ENCODE measurements at places on chromosomes 3 and 15.

GRCh38 chr15:68303560-68304436, 26.3 kb downstream of the FEM1B start:
- no peak for DNase-seq

DNA sequence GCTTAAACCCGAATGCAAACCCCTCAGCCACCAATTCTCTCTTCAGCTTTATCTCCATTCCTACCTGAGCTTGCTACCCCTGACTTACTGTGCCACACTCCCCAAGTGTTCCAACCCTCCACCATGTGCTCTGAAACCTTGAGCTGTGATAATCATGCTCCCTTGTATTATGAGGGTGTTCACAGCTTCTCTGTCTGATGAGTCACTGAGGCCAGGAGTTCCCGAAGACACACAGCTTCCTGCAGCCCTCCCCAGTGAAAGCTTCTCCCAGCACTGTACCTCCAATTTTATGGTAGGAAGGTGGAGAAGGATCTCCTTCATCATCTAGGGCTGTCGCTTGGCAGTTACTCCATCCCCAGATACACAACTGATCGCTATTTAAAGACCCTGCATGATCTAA, 24.9 kb downstream of the STAC start:
- DNase-seq, result no peak

DNA sequence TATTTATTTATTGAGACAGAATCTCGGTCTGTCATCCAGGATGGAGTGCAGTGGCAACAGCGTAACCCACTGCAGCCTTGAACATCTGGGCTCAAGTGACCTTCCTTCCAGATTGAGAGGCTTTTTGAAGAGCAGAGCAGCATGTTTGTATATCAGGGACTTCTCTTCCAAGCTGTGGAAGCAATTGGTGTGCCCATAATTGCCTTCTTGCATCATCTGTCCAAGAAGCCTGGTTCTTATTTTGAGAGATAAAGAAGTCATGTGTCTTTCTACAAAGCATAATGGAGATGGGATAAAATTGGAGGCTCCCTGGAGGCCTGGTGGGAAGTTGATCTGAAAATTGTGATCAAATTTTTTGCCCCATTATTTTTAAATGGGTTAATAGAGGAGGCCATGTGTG, 183.8 kb upstream of the MCTP2 start:
- no peak for DNase-seq

DNA sequence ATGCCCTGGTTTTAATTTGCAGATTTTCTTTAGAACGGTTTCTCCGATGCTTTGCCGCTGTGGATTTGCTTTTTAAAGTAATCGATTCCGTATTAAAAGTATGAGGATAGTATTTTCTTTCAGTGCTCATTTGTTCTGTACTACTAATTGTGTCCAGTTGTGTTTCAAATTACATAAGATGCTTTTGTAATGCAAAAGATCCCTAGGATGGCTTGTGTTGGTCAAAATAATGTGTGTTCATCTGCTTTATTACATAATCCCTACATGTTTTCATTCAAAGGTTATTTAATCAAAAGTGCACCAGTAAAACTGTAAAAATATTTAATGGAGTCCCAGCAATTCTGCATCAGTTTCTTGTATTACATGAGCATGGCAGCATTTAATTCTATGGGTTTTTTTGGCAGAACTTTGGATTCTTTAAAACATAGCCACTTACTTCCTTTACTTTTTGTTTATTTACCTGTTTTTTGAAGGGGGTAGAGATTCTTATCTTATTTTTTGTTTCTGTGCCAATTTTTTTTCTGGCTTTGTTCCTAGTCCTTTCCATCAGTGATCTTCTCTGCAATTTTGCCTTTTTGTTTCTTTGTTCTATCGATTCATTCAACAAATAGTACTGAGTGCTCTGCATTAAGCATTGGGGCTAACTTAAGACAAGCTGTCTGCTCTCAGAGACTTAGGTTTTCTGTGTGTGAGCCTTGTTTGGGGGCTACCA, 352.8 kb downstream of the LRTM1 start:
- DNase-seq, result no peak

DNA sequence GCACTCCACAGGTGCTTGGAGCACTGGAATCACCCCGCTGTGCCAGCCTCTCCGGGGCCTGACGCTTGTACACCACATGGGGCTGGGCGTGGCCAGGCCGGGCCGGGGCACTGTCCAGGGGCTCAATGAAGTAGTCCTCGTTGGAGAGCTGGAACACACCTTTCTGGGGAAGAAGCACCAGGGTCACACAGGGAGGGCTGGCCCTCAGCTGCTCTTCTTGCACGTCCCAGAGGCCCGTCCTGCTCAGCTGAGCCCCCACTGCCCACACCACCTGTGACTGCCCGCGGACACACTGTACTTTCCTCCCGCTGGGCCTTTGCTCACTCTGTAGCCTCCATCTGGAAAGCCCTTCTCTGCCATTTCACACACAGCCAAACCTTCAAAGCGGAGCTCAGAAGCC, 13.3 kb downstream of the ADAMTS7 start:
- DNase-seq, result no peak

- no peak for DNase-seq
These were observed 165.8 kb upstream of the STAC start for GRCh38 chr3:36214460-36214859.

GRCh38 chr3:20401253-20401652, 215.2 kb upstream of the SGO1 start:
- no peak for DNase-seq

GRCh38 chr15:65189102-65189740, 4.1 kb upstream of the CLPX start:
- DNase-seq, result peak; percentile 87

DNA sequence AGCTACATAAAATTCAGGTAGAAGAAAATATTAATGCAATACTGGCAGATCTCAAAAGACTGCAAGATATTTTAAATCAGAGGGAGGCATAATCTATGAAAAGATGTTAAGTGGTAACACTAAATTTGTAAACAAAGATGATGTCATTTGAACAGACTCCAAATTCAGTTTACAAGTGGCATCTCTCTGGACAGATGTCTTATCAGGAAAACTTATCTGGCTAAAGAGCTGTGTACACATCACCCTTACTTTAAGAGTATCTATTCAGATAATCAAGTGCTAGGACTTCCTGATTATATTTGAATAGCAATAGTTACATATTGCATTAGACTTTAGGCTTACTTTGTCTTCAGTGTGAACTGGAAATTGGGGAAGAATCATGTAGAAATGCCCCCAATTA, 231.5 kb downstream of the WDR72 start:
- DNase-seq, result no peak

DNA sequence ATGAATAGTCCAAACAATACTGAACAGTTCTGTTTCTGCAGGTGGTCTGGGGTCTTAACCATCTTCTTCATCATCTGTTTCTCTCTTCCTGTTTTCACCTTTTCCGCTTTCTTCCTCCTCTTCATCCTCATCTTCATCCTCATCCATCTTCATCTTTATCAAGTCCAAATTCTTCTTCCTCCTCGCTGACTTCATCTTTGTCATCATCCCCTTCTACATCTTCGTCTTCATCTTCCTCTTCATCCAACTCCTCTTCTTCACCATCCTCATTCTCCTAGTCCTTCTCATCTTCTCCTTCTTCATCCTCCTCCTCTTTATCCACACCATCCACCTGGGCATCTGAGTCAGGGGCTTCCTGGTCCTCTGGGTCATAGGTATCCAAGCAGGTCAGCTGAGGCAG, 16.5 kb upstream of the CFAP161 start:
- no peak for DNase-seq

GRCh38 chr3:195210266-195210973, 60.5 kb downstream of the XXYLT1 start:
- DNase-seq, result no peak

DNA sequence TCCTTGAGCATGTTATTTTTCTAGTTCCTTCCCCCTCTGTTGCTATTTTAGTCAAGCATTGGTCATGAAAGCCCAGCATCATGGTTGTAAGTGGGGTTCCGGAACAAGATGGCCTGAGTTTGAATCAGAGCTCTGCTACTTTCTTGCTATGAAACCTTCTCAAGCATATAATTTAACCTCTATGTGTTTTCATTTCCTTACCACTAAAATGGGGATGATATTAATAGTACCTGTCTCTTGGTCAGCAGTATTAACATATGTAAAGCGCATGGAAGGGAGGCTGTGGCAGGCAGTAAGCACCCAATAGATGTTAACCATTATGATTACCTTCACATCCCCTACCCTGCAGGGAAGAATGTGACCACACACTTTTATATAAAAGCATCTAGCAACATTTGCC, 14.3 kb upstream of the SPRED1 start:
- no peak for DNase-seq

DNA sequence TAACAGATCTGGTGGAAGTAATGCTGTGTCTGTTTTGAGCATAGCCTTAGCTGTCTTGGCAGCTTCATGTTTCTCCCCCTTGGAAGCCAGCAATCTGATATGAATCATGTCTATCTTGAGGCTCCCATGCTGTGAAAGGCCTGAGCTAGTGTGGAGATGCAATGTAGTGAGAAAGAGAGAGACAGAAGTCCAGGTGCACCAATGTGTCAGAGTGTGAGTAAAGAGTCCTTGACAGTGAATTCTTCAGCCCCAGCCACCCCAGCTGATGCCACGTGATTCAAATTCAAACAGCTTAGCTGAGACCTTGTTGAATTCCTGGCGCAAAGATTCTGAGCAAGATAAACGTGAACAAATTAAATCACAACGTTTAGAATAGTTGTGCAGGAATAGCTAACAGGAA, 704.2 kb downstream of the EDEM1 start:
- DNase-seq, result no peak

GRCh38 chr15:33964665-33965040, 3.6 kb upstream of the CHRM5 start:
- no peak for DNase-seq

- no peak for DNase-seq
These were observed 71.6 kb downstream of the CHAC1 start for GRCh38 chr15:41024885-41025284.

DNA sequence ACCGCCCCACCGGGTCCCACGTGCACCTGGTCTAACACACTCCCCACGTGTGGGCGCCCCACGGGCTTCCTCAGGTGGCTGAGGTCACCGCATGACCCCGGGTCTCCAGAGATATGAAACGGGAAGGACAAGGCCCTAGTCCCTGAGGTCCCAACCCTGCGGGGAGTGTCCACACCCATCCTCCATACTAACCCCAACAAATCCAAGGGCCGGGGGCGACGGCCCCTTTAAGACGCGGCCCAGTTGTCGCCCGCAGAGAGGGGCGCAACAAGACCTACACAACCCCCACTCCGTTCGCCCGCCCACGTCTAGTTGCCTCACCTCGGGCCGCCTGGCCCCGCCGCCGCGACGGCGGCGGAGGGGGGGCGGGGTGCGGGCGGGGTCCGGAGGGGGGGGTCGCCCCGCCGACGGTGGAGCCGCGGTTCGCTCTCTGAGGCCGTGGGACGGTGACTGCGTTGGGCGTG, 396 bp downstream of the INO80 start:
- peak; percentile 75 for DNase-seq

DNA sequence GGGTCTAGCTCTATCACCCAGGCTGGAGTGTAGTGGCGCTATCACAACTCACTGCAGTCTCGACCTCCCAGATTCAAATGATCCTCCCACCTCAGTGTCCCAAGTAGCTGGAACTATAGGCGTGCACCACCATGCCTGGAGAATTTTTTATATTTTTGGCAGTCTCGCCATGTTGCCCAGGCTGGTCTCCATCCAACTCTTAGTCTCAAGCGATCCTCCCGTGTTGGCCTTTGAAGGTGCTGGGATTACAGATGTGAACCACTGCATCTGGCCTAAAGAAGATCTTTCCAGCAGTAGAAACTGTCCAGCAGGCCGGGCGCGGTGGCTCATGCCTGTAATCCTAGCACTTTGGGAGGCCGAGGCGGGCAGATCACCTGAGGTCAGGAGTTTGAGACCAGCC, 55.2 kb upstream of the NR2C2 start:
- DNase-seq, result no peak

DNA sequence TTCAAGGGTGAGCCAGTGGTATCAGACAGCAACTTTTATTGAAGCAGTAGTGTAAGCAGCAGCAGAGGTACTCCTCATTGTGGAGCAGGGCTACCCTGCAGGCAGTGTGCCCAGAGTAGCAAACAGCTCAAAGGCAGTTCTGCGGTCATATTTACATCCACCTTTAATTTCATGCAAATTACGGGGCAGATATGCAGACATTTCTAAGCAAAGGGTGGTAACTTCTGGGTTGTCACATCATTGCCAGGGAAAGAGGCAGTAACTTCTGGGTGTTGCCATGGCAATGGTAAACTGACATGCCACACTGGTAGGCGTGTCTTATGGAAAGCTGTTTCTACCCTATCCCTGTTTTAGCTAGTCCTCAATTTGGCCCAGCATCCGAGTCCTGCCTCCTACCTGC, 46.5 kb upstream of the CLDN18 start:
- DNase-seq, result no peak

DNA sequence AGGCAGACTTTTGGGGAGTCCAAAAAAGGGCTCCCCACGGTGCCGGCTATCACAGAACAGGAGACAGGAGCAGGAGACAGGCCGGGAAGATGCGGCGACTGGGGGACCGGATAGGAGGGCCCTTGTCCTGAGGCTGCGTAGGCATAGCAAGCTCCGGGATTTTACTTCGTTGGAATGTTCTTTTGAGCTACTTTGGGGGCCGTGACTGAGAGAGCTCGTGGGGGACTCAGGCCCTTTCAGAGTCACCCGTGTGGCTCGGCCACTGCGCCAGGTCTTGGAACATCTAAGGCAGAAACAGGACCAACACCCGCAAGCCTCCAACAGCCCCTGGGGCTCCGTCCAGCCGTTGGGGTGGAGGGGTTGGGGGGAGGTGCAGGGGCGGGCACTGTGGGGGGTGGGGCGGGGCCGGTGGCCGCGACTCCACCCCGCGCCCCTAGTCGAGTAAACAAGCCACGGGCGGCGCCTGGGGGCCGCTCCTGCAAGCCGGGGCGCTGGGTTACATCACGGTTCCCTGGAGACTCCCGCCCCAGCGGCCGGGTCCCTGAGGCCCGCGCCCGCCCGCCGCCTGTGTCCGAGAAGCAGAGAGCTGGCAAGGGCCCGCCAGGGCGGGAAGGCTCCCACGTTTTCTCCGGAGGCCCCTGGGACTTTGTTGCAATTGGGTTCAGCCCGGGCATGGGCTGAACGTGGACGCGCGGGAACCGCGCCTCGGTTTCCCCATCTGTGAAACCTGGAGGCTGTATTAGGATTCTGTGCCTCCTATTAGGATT, 23.3 kb upstream of the C15orf39 start:
- no peak for DNase-seq

DNA sequence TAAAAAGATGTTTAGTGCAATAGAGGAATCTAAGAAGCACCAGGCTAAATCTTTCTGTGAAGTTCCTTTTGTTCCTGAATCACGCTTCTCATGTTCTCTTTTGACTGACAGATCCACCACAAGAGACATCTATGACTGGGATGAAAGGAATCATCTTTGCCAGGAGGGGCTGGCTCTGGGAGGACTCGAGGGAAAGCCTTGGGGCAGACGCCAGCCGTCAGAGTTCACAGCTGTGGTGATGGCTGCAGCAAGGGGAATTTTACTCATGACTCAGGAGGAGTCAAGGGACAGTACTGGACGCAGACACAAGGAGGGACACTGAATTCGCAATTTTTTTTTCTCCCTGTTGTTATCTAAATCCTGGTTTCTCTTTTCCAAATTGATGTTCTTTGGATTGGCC, 38.7 kb downstream of the C3orf38 start:
- DNase-seq, result no peak

All from common myeloid progenitor, CD34-positive (primary cell).